ENCODE measurements at places on chromosomes 1 and 21.

DNA sequence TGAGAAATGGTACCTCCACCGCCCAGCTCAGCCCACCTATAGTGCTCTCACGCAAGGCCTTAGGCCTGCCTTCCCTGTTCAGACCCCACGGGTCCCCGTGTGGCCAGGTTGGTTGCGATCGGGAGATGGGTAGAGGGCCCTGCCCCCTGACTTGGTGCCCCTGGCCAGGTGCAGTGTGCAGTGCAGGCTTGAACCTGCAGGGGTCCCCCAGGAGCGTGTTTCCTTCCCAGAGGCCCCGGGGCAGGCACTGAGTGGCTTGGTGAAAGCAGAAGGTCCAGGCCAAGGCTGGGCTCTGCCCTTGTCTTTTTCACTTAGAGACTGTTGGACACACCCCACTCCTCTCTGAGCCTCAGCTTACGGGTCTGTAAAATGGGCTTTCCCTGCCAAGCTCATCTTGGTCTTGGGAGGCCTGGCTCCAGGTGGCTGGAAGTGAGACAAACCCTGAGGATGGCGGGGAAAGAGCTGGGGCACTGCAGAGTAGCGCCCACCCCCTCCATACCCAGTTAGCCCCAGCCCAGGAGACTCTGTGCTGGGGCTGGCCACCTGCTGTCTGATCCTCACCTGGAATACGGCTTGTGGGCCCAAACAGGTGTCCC, 9.3 kb upstream of the HES5 start:
- no peak overlapping the region for H3K27ac ChIP-seq
- peaks cover 44% of the 10 kb centered on the region for H3K4me1 ChIP-seq
- no peak overlapping the region for H3K4me3 ChIP-seq
- DNase-seq: no peak
- peaks cover 4% of the 10 kb centered on the region for H3K27me3 ChIP-seq

DNA sequence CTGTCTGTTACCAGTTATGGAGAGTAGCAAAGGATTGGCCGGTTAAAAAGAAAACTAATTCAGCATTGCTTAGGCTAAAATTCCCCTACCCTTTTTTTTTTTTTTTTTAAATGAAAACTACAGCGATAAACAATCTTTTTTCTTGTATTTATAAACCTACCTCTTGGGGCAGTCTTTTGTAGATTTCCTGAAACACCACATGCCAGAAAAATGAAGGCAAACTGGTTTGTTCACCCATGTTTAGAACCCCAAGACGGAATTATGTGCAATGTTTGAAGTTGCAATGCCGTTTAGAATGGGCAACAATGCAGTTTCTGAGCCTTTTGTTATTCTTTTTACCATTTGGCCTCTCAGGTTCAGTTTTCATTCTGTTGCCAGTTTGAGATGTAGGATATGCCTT, 59.1 kb downstream of the PRDM2 start:
- H3K4me1 ChIP-seq: peaks cover 11% of the 10 kb centered on the region
- no peak overlapping the region for H3K4me3 ChIP-seq
- DNase-seq: no peak
- H3K27ac ChIP-seq: no peak overlapping the region
- H3K36me3 ChIP-seq: peaks cover 4% of the 10 kb centered on the region

- no peaks in the 10 kb centered on the region for H3K36me3 ChIP-seq
- H3K27ac ChIP-seq: no peak overlapping the region
- DNase-seq: peak; percentile 14
- no peaks in the 10 kb centered on the region for H3K27me3 ChIP-seq
- no peak overlapping the region for H3K4me3 ChIP-seq
- H3K4me1 ChIP-seq: no peaks in the 10 kb centered on the region
These were observed 104.9 kb upstream of the SNX7 start for GRCh38 chr1:98556521-98557158.

GRCh38 chr1:44679468-44679867, 5.0 kb downstream of the ARMH1 start:
- no peak overlapping the region for H3K27ac ChIP-seq
- H3K4me3 ChIP-seq: no peak overlapping the region
- no peak for DNase-seq
- peaks cover 5% of the 10 kb centered on the region for H3K4me1 ChIP-seq

DNA sequence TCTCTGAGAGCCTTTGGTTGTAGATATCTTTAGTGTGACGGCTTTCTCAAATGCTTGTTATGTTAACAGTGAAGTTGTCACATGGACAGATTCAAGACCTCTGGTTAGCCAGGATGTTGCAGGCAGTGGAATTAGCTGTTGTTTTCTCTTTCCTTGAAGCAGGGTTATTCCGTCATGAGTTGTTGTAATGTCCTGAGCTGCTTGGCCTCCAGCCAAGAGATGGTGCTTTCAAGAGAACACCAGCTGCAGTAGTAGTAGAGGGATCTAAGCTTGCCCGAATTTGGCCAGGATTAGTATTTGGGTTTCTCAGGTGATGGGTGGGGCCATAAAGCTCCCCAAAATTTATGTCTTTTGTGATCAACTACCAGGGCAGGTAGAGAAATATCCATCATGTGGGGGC, 13.4 kb downstream of the KCNE1 start:
- H3K4me3 ChIP-seq: no peak overlapping the region
- H3K27ac ChIP-seq: no peak overlapping the region
- no peaks in the 10 kb centered on the region for H3K4me1 ChIP-seq
- H3K36me3 ChIP-seq: no peaks in the 10 kb centered on the region
- peaks cover 17% of the 10 kb centered on the region for H3K27me3 ChIP-seq
- DNase-seq: peak; percentile 71

GRCh38 chr1:214021321-214021720, 33.5 kb downstream of the PROX1 start:
- H3K36me3 ChIP-seq: no peaks in the 10 kb centered on the region
- no peak overlapping the region for H3K27ac ChIP-seq
- H3K4me1 ChIP-seq: no peaks in the 10 kb centered on the region

GRCh38 chr1:235145639-235146038, 15.4 kb downstream of the RBM34 start:
- H3K4me1 ChIP-seq: no peaks in the 10 kb centered on the region
- H3K4me3 ChIP-seq: no peak overlapping the region
- H3K27me3 ChIP-seq: no peaks in the 10 kb centered on the region
- DNase-seq: no peak
- H3K36me3 ChIP-seq: peaks cover 84% of the 10 kb centered on the region

DNA sequence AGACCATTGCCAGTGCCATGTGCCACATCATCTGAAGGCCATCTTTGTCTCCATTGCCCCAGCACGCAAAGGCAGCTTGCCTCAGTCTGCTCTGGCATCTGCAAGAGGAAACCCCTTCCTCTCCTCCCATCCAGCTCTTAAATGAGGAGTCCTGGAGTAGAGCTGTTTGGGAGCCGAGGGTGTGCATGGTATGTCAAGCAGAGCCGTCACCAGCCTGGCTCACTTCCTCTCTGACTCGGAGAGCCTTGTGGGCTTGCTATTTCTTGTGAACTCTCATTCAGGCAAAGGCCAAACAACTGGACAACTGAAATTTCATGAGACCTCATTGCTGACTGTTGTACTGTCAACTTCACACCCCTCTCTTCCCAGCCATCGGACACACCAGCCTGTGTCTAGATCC, 143.9 kb downstream of the SIPA1L2 start:
- DNase-seq: no peak
- H3K36me3 ChIP-seq: peaks cover 17% of the 10 kb centered on the region
- H3K27ac ChIP-seq: no peak overlapping the region
- H3K27me3 ChIP-seq: no peaks in the 10 kb centered on the region
- H3K4me1 ChIP-seq: peaks cover 4% of the 10 kb centered on the region
- H3K4me3 ChIP-seq: no peak overlapping the region

DNA sequence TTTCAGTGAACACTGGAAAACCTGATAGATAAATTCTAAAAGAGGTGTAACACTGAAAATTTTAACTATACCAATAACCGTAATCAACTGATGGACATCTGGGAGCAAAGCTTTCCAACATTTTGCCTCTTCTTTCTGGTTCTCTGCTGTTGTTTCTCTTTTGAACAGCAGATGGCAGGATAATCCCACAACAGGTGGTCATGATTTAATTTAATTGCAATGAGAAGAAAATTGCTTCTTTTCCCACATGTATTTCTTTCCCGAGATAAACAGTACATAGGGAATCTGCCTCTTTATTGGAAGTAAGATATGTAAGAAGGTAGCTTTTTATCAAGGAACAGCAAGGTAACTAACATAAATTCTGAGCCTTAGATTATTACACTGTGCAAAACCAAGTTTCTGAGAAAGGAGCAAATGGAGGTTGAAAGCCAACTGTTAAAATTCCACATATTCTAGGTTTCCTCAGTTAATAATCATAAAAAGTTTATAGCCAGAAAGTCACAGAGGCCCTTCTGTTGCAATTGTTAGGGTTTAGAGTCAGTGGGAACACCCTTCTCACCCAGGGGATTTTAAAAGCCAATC, 72.9 kb downstream of the RPS6KA1 start:
- no peaks in the 10 kb centered on the region for H3K36me3 ChIP-seq
- peaks cover 7% of the 10 kb centered on the region for H3K27me3 ChIP-seq
- peak; percentile 73 for DNase-seq
- H3K4me3 ChIP-seq: no peak overlapping the region
- H3K27ac ChIP-seq: no peak overlapping the region

DNA sequence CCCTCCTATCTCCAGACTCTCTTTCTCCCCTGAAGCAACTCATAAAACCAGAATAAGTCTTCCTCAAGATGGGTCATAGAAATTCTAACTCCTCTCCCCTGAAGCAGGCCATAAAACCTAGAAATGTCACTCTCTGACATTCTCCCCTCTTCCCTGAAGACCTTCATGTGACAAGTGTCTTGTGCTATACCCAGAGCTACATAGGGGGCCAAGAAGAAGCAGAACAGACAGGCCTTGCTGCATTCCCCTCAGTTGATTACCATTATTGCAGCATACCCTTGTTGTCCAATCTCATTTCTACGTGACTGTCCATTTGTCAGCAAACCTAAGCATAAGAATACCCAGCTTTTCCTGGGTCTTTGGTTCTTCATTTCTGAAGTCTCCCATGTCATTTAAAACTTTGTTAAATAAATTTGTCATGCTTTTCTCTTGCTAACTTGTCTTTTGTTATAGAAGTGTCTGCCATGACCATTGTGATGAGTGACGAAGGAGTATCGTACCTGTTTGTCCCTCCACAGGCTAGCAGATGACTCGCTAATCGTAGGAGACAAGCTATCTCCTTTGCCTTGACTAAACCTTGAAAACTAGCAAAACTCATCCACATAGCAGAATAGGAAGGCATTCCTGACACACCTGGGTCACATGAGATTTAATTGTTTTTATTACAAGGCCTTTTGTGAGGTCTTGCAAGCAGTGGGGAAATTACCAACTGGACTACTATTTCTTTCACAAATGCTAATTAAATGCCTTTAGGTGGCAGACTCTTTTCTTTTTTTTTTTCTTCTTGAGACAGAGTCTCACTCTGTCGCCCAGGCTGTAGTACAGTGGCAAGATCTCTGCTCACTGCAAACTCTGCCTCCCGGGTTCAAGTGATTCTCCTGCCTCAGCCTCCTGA, 39.4 kb upstream of the ZNF326 start:
- H3K27me3 ChIP-seq: no peaks in the 10 kb centered on the region
- H3K4me3 ChIP-seq: no peak overlapping the region
- peaks cover 4% of the 10 kb centered on the region for H3K4me1 ChIP-seq
- no peaks in the 10 kb centered on the region for H3K36me3 ChIP-seq
- no peak for DNase-seq
- H3K27ac ChIP-seq: no peak overlapping the region

DNA sequence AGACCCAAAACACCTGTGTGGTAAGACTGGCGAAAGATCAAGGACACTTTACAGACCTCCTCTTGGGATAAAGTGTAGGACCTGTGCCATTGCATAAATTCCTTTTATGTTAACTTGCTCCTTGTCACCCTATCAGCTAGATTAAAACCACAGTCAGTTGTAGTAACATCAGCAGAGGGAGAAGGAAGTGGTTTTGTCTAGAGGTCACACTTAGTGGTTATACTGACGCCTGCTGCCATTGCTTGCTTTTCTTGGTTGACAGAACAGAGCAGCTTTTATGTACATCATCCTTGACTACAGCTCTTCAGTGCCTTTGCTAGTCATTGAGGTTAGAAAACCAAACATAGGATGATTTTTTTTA, 101.4 kb downstream of the PBX1 start:
- no peak overlapping the region for H3K27ac ChIP-seq
- H3K36me3 ChIP-seq: no peaks in the 10 kb centered on the region
- DNase-seq: peak; percentile 69

GRCh38 chr1:245168906-245169305, 14.1 kb downstream of the KIF26B start:
- no peak overlapping the region for H3K4me3 ChIP-seq
- H3K36me3 ChIP-seq: no peaks in the 10 kb centered on the region
- H3K4me1 ChIP-seq: no peaks in the 10 kb centered on the region
- no peak overlapping the region for H3K27ac ChIP-seq

DNA sequence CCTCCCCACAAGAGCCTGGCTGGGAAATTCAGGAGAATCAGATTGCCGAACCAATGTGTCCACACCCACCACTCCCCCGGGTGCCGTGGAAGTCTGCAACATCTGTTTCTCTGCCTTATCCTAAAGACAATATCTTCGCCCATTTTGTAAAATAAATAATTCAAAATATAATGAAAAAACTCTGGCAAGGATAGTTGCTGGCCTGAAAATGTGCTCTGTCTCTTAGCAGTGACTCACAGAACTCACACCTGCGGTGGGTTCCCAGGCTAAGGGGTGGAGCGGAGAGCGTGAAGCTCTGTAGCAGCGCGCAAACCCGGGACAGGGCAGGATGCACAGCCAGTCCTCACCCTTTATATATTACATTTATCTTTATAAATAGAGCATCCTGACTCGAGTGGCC, 99.9 kb downstream of the COLGALT2 start:
- H3K36me3 ChIP-seq: no peaks in the 10 kb centered on the region
- no peaks in the 10 kb centered on the region for H3K27me3 ChIP-seq
- H3K27ac ChIP-seq: no peak overlapping the region
- H3K4me3 ChIP-seq: no peak overlapping the region
- no peak for DNase-seq

DNA sequence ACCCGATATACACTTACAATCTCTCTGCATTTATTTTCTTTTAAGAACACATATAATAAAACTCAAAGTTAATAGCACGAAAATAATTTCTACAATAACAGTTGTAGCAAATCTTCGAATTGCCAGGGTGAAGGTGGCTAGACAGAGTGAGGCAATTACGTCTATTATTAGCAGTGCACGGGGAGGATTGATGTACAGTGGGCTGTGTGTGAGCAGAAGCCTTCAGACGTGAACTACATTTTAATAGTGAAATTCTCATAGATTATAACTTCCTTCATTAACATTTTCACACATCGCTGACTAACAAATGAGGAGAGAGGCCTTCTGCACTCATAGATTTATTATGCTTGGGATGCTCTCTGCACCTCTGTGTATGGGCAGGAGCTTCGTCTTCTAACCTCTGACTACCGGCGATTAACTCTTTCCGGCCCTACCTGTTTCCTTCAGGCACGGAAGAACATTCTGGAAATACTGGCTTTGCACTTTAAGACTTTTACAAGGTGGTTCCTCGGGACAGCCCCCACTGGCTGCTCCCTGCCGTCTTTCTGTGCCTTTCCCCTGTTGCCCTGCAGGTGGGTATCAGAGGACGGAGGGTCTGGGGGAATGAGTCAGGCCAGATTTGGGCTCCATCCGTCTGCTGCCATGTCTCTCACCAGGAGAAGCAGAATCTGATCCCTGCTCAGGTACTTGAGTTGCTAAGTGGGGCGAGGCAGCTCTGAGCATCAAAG, 200.5 kb downstream of the CAMTA1 start:
- no peak overlapping the region for H3K27ac ChIP-seq
- H3K27me3 ChIP-seq: peaks cover 11% of the 10 kb centered on the region
- no peak for DNase-seq
- H3K4me1 ChIP-seq: peaks cover 5% of the 10 kb centered on the region
- no peaks in the 10 kb centered on the region for H3K36me3 ChIP-seq

- H3K27ac ChIP-seq: no peak overlapping the region
- no peaks in the 10 kb centered on the region for H3K27me3 ChIP-seq
- H3K4me3 ChIP-seq: no peak overlapping the region
- no peaks in the 10 kb centered on the region for H3K36me3 ChIP-seq
- DNase-seq: no peak
These were observed 226.4 kb upstream of the C8B start for GRCh38 chr1:57192222-57192621.
